CMK (cell line): ENCODE measurements at places on chromosomes 3 and 15.

DNA sequence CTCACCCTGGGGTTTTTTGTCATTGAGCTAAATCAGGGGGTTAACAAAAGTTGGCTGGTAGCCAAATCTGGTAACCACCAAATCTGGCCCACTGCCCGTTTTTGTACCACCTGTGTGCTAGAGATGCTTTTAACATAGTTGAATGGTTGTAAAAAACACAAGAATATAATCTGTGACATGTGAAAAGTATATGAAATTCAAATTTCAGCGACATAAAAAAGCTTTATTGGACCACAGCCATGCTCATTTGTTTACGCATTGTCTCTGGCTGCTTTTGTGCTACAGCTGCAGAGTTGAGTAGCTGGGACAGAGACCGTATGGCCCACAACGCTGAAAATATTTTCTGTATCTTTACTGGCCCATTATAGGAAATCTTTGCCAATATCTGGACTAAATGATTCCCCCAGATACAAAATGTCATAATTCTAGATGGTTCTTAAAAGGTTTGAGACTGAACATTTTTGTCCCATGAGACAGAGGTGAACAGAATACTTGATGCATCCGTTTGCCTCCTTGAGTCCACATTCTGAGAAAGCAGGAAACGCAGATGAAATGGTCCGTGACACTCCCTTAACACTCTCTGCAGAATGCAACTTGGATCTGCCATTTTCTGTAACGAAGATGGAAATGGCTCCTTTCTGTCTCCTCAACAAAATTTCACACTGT, 120.9 kb upstream of the PDZRN3 start:
- DNase-seq = no peak

DNA sequence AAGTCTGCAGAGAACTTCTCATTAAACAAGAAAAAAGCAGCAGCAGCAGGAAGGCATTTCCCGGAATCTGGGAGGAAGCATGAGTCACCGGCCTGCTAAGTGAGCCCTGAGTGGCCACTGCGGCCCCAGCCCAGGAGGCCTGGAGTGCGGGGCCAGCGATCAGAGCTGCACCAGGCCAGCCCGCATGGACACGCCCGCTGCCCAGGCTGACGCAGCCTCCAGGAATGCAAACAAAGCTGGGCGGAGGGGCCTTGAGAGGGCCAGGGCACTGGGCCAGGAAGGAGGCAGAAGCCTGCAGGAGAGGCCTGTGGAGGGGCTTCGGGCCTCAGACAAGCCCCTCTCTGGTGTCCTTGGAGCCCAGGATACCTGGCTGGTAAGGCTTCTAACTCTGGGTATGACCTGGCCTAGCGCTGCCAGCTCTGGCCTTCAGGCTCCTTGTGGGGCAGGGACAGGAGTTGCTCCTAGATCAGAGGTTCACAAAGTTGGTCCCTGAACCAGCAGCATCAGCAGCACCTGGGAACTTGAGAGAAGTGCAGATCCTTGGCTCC, 101.2 kb downstream of the SMAD6 start:
- DNase-seq = peak; percentile 39

GRCh38 chr3:42720126-42720525, 17.5 kb upstream of the HHATL start:
- DNase-seq = no peak

DNA sequence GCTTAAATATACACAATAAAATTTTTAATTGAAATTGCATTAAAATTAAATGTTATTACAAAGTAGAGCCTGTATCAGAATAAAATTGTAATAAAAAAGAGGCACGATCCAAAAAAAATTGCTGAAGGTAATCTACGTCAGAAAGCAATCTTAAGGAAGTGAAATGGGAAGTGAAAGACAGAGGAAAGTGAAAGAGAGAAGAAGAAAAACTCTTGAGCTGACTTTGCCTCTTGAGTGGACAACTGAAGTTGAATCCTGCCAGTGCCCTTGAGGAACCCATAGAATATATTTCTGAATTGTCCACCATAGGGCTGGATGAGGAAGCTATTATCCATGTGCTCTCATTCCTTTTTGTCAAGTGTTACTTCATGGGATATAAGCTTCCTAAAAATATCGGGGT, 285.1 kb upstream of the STAC start:
- DNase-seq = no peak

DNA sequence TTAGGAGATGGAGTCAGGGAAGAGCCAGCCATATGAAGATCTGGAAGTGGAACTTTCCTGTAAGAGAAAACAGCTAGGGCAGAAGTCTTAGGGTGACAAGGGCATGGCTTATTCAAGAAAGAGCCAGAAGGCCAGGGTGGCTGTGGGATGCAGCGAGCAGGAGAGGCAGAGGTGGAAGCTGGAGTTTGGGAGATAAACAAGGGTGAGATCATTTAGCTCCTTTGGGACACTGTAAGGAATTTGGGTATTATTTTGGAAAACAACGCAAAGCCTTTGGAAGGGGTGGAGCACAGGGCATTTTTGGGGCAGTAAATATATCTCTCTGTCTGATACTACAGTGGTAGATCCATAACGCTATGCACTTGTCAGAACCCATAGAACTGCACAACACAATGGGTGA, 5.0 kb upstream of the IL16 start:
- DNase-seq = no peak

DNA sequence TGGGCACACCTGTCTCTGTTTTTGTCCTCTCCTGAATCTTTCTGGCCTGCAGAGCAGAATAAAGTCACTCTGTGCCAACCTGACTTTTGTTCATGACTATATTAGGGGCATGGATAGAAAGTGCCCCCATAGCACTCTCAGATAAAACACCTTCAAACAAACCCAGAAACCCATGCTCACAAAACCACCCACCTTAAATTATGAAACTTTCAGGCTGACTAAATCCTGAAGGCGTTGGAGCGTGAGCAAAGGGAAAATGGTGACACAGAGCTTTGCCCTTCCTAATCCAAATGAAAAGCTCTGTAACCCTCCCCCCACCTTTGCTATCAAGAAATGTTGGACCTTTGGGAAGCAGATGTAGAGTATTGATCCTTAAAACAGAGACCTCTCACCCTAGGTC, 138.9 kb downstream of the IGF1R start:
- no peak for DNase-seq

DNA sequence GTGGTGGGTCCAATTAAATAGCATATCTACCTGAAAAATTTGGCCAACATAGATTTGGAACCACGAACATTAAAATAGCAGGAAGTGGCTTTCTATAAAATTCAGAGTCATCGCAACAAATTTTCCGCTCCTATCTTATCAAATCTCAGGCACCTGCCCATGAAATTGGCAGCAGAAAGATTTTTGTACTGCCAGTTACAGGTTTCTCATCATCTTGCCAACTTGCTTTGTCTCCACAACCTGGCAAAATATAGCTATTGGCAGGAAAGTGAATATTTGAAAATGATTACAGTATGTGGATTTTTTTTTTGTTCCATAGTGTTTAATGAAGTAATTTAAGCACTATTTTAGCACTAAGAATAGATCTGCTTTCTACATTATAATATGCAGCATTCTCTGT, 161.6 kb upstream of the LRRC3B start:
- no peak for DNase-seq

DNA sequence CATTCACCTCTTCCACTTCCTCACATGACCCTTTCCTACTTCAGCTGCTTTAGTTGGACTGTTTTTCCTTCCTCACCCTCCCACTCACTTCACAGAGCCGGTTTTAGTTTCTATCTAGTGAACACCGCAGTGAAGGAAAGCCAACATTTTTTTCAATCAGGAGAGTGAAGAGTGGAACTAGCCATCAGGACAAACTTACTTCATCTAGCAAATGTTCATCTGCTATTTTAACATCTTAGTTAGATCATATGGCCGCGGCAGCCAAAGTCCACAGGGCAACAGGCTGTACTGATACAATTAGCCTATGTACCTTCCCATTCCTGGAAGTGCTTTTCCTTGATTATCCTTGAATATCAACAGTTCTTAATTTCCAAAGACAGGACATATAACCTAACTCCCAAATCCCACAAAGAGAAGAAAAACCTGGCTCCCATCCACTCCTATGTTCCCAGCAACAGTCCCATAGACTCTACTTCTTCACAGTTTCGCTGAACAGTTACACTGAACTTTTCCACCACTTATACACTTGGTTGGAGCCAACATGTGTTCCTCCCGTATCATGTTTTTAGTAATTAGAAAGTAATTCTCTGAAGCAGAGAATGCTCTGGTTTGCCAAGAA, 456.2 kb upstream of the THBS1 start:
- no peak for DNase-seq

DNA sequence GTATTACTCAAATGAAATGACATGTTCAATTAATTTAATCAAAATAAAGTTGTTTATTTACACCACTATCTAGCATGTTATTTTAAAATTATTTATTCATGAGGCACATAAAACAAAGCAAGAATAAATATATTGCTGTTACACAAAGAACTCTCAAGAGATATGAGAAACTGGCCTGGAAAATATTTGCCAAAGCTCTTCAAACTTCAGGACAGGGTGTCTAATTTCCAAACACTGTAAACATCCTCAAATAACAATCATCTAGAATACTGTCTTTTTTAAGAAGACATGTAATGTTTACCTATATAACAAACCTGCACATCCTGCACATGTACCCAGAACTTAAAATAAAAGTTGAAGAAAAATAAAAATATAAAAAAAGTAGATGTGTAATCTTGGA, 876.6 kb downstream of the TUSC7 start:
- no peak for DNase-seq

GRCh38 chr15:99305761-99306505, 54.7 kb downstream of the LRRC28 start:
- DNase-seq = no peak

- no peak for DNase-seq
Measured at GRCh38 chr3:195750797-195751520, 30.2 kb downstream of the MUC20 start.

DNA sequence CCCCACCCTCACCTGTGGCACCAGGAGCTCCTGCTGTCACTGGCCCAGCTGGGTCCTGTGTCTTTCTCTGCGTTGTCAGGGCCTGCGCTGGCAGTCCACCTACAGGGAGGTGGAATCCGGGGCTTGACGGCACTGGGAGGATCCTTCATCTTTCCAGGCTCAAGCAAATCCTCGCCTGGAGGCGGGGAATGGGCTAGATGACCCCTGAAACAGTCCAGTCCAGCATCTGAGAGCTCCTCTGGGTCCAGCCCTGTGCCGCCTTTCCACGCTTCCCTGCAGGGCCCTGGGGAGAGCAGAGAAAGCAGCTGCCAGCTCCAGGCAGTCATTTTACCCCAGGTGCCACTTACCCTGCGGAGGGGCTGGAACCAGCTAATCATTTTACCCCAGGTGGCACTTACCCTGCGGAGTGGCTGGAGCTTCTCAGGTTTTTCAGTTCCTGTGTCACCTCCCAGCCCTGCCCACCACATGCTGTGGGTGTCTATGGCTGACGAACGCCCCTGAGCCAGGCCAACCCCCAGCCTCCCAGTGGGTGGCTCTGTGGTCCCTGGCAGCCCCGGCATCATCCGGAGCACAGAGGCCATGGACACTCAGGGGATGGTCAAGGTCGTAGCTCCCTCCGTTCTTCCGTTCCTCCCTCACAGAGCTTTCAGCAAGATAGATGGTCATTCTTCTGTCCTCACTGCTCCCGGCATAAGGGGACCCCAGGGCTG, 17.9 kb upstream of the ADIPOQ start:
- DNase-seq = no peak

- no peak for DNase-seq
Measured at GRCh38 chr3:56881841-56882240, 80.1 kb upstream of the ARHGEF3 start.

GRCh38 chr3:9736831-9737230, 5.3 kb downstream of the BRPF1 start:
- DNase-seq = no peak

- DNase-seq = no peak
Measured at GRCh38 chr3:8739757-8740504, 6.3 kb downstream of the CAV3 start.

- no peak for DNase-seq
Measured at GRCh38 chr3:176351408-176351807, 845.9 kb downstream of the TBL1XR1 start.

GRCh38 chr15:90086868-90087268, 15.4 kb downstream of the IDH2 start:
- DNase-seq = no peak

GRCh38 chr3:42749025-42749752, 23.9 kb downstream of the CCDC13 start:
- DNase-seq = no peak

DNA sequence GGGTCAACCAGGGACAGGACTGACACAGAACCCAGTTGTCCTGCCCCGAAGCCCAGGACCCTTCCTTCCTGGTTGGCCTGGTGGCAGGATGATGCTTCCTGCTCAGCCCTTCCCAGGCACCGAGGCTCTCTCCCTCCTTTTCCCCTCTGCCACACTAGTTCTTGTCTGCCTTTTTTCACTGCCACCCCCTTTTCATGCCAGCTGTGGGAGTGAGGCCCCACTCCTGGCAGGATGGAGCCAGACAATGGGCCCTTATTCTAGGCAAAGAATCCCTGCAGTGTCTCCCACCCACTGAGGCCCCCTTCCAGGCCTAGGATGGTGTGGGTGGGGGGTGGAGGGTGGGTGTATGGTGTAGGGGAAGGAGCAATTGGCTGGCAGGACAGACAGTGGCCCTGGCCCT, 1.1 kb upstream of the SCAMP5 start:
- no peak for DNase-seq

DNA sequence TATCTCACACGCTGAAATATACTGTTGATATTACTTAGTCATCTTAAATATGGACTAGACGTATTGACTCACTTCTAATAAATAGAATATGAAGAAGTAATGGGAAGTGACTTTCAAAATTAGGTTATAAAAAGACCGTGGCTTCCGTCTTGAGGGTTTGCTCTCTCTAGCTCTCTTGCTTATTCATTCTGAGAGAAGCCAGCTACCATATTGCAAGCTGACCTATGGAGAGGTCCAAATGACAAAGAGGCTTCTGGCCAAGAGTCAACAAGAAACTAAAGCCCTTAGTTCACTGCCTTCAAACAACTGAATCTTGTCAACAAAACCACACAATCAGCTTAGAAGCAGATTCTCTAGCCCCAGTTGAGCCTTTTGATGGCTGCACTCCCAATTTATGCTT, 46.1 kb downstream of the SLC9C1 start:
- DNase-seq = no peak

GRCh38 chr3:9266716-9267115, 17.3 kb upstream of the SRGAP3 start:
- no peak for DNase-seq

- no peak for DNase-seq
Measured at GRCh38 chr3:114518206-114518808, 224.5 kb downstream of the TIGIT start.

- DNase-seq = peak; percentile 65
Measured at GRCh38 chr15:72474912-72475628, 940 bp downstream of the ARIH1 start.

- DNase-seq = no peak
Measured at GRCh38 chr15:52100807-52101442, 11.7 kb downstream of the BCL2L10 start.
